ENCODE measurements at places on chromosomes 16 and 17.

GRCh38 chr17:38442548-38442947, 14.3 kb downstream of the ARHGAP23 start:
- DNase-seq = no peak

DNA sequence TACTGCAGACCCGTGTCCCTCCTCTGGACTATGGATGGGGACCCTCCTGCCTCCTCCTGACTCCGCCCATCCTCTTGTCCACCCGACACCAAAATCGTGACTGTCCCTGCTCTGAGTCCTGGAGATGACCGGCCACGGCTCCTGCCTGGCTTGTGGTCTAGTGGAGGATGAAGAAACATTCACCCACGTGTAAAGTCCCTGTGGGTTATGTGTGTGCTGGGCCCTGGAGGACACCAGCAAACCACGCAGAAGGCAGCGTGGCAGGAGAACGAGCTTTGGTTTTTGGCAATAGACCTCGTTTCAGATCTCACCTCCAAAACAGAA, 11.9 kb downstream of the SPNS2 start:
- DNase-seq = no peak

GRCh38 chr17:45314741-45315647, 1.8 kb downstream of the MAP3K14 start:
- DNase-seq = no peak

GRCh38 chr16:88737298-88738150, 31.2 kb downstream of the CTU2 start:
- DNase-seq = peak; percentile 32

GRCh38 chr17:82228278-82228841, 482 bp upstream of the SLC16A3 start:
- no peak for DNase-seq

DNA sequence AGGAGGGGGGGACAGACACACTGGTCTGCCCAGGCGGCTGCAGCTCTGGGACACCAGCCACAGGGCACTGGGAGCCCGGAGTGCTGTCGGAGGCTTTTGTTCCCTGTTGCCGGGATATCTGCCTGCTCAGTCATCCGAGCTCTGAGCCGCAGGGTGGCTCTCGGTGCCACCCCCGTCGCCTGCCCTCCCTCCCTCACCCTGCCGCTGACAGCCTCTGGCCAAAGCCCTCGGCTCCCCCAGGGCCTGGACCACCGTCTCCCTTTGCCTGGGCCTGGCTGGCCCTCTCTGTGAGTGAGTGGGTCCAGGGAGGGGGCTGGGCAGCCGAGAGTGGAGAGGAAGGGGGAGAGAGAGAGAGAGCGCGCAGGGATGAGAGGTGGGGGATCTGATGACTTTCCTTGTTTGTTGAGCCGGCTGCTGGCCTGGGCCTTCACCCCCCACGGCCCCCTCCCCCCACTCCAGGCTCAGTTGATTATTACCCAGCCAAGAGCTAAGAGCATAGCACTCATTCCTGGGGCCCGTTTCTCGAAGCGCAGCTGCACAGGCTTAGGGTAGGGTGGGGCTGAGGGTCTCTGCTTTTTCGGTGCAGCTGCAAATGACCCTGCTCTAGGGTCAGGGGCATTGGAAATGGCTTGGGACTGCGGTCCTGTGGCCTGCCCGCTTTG, 2.7 kb downstream of the FOXJ1 start:
- no peak for DNase-seq

- DNase-seq = no peak
These were observed 7.8 kb downstream of the GGA2 start for GRCh38 chr16:23502466-23502865.

GRCh38 chr17:81513753-81514488, 1.3 kb upstream of the ACTG1 start:
- DNase-seq = no peak

GRCh38 chr17:50697663-50698272, 9.9 kb downstream of the ANKRD40 start:
- DNase-seq = no peak

- DNase-seq = peak; percentile 3
These were observed 80.1 kb downstream of the SOCS1 start for GRCh38 chr16:11175787-11176341.

DNA sequence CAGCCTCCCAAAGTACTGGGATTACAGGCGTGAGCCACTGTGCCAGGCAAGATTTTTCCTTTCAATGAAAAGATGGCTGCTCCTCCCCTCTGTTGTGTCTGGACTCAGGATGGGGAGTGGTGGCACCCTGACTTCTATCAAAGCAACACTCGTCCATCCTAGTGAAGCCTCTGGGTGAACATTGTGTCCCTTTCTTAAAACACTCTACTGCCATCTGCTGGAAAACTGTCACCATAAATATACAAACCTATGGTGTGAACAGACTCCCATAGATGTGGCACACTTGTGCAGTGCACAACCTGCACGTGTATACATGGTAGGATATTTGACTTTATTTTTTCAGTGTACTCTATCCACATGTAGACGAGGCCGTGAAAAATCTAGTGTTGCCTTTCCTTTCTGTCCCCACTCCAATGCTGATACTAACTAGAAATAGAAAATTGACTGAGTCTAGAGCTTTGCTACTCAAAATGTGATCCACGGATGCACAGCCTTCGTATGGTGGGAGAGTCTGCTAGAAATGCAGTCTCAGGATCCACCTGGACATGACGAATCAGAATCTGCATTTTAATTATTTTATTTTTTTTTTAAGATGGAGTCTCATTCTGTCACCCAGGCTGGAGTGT, 55.9 kb upstream of the PLCG2 start:
- no peak for DNase-seq

GRCh38 chr17:67139784-67140665, 95.7 kb downstream of the CACNG1 start:
- no peak for DNase-seq

DNA sequence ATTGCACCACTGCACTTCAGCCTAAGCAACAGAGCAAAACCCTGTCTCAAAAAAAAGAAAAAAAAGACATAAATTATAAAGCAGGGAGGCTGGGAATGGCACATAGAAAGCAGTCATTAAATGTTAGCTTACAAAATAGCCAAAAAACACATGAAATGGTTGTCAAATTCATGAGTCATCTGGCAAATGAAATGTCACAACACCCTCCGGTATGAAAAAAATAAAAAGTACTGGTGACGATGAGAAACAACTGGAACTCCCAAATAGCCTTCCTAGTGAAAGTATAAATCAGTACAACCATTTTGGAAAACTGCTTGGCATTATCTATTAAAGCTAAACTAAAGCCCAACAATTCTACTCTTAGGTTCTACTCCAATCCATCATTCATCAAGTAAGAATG, 3.5 kb upstream of the KATNB1 start:
- DNase-seq = no peak

DNA sequence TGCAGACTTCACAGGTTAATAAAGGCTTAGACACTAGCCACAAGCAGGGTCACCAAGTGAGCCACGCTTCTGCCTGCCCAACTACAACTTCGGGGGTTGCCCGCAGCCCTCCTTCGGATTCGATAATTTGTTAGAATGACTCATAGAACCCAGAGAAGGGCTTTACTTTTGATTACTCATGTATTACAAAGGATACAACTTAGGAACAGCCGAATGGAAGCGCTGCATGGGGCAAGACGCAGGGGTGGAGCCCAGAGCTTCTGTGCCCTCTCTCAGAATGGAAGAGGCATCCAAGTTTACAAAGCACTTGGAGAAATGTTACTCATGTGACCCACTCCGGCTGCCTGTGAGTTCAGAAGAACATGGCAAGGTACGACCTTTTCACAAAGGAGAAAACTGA, 7.5 kb upstream of the CDH5 start:
- no peak for DNase-seq

GRCh38 chr16:53745753-53746266, 41.9 kb downstream of the FTO start:
- no peak for DNase-seq

- DNase-seq = no peak
These were observed 16.7 kb upstream of the BAIAP2 start for GRCh38 chr17:81018044-81018802.

DNA sequence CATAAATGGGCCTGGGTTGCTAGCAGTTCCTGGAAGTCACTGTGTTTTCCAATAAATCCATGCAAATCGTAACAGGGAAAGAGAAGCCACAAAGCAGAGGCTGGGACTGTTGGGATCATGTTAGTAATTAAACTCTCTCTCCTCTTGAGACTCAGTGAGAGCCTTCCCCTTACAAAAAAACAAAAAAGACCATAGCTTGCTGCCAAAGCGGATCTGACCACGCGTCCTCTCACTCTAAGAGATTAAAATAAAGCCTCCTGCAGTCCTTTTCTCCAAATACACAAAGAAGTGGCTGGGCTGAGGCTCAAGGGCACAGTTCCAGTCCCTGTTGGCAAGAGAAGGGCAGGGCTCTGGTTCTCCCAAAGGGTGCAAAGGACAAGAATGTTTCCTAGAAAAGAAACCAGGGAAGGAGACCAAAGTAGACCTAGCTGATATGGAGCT, 38.5 kb downstream of the PIGL start:
- no peak for DNase-seq

DNA sequence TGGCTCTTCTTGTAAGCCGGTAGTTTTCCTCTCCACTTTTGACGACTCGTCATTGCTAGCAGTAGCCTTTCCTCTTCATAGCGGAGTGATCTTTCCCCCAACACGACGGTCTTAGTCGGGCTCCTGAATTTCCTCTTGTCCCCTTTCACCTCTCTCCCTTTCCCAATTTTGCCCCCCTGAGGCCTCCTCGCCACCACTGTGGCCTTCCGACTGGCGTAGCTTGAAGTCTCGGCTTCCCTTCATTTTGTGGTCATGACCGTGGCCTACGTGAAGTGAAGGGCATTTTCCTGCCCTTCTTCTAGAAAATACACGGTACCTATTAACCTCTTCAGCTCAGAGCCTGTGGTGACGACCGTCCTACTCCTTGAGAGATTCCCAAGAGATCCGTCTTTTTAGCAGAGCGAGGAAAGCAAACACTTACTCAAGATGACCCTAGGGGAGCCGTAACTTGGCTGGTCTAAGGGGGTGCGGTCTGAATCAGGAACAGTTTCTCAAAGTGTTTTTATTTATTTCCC, 787 bp downstream of the PRKAR1A start:
- no peak for DNase-seq

DNA sequence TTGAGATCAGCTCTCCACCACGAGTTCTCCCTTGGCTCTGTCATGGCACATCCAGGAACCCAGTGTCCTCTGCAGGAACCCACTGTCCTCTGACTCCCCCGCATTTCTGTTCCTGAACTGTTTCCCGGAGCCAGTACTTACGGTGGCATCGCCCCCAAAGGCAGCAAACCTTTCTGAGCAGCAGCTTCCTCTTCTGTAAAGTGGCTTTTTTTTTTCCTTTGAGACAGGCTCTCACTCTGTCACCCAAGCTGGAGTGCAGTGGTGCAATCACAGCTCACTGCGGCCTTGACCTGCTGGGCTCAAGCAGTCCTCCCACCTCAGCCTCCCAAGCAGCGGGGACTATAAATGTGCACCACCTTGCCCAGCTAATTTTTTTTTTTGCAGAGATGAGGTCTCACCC, 32.2 kb downstream of the NAGPA start:
- no peak for DNase-seq

DNA sequence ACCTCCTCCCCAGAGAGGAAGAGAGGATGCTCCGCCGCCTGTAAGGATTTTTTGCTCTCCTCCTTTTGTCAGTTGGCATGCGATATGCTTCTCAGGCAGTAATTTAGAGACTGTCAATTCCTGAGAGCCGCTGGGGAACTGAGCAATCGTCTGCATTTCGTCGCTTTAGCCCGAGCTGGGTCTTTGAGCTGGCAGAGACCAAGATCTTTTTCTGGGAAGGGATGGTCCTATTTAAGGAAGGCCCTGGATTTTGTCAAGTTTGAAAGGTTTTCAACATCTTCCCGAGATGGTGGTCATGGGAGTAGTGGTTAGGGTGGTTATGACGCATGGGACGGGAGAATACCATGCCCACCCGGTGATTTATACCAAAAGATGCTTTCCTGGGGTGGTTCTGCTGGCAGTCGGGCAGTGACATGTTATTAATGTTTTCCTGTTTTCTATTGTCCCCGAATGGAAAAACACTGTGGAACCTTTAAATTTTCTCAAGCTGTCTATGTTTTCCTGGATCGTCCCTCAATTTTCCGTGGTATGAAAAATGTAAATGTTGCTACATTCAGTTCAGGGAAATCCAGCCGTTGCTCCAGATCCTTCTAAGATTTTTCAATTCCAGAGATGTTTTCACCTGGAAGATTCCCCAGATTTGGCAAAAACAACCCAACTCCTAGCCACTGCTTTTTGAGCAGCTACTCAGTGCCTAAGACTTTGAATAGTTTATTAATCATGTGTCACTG, 586.4 kb downstream of the MAF start:
- DNase-seq = no peak

DNA sequence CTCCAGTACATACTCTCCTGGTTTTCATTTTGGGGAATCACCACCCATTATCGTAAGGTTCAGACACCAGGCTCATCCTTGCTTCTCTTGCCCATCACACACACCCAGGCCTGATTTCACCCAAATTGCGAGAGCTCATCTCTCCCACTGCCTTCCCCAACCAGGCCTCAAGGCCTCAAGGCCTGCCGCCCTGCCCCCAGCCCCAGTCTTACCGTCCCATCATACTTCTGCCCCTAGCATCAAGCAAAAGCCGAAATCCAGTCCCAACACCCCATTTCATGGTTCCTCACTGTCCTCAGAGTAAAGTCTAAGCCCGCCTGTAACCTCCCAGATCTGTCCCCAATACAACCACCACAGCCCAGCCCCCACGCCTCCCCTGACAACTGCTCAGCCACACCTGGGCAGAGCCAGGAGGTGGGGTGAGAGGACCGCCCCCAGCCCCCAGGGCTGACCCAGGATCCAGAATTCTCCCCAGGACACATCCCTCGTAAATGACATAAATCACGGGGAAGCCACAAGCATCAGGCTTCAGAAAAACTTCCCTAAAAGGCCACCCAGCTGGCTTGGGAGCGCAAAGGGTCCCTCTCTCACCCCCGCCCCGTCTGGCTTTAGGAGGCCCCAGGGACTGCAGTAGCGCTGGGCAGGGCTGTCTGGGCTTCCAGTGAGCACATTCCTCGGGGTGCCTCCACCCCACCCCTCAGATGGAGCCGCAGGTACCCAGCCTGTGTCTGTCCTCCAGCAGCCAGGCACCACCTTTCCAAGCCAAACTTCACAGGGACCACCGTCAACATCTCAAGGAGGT, 9.6 kb upstream of the P2RX1 start:
- DNase-seq = no peak

DNA sequence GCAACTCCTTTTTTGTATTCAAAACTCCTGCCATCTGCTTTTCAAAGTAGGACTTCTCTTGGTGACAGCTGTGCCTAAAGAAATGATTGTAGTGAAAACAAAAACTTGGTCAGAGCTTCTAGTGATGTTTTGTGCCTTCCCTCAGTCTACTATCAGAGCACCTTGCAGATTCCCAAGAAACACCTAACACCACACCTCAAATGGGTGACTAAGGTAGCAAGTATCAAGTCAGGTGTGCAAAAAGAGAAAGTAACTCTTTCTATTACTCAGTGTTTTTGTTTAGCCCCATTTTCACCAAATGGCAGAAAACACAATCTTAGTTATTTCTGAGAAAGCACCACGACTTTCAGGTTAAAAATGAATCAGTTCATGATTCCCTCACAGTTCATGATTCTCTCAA, 2.0 kb upstream of the PMFBP1 start:
- DNase-seq = no peak

GRCh38 chr17:7880076-7880868, 8.3 kb upstream of the CHD3 start:
- DNase-seq = no peak

GRCh38 chr17:45963889-45964288, 35.2 kb upstream of the STH start:
- no peak for DNase-seq

- DNase-seq = no peak
These were observed 31.8 kb upstream of the ZFPM1 start for GRCh38 chr16:88421301-88421700.

GRCh38 chr17:31085563-31085962, 9.2 kb upstream of the NF1 start:
- DNase-seq = no peak
